ENCODE measurements at places on chromosomes 6 and 20. TPM values are rescaled to one million over a fixed set of nuclear protein-coding genes. Genes with fewer than 3 reads are reported as not detected.
A peak's percentile ranks its signal among the peaks of the same experiment; 100 is the strongest.

GRCh38 chr6:31114970-31115849, 610 bp downstream of the PSORS1C1 start:
- no peak for DNase-seq

Gene PPIL6
- 10.9 TPM for total RNA-seq

- DNase-seq, result no peak
Observed at GRCh38 chr6:73985891-73986290, 289.9 kb downstream of the CD109 start.

DNA sequence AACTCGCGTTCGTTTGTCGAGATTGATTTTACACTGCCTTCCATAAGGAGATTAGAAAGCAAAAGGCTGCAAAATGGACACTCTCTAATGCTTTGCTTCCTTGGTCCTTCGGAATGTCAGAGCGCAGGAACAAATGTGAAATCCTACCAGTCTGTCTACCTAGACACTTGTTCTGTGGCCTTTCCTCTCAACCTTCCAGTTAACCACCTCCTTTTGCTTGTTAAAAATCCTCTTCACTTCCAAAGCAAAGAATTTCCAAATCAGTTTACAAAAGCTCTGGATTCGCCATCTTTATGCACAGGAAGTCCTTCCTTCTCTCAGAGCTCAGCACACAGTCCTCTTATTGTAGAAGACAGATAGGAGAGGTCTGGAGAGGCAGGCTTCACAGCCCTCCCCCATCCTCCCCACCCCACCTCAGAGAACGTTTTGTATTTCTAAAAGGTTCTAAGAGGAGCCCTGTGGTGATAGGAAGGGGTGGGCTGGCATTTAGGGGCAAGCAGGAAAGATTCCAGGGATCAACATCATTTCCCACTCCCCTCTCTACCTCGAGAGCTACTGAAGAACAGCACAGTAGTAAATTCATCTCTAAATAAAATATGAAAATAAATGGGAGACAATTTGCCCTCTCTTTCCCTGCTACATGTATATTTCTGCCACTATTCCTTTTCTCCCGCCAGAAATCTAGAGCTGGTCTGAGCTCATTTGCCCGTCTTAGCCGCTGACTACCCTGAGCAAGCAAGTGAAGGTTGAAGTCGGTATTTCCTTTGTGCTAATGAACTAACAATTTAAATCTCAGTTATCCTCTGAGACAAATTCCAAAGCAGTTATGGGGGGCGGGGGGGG, 18.9 kb downstream of the TFAP2A start:
- no peak for DNase-seq

DNA sequence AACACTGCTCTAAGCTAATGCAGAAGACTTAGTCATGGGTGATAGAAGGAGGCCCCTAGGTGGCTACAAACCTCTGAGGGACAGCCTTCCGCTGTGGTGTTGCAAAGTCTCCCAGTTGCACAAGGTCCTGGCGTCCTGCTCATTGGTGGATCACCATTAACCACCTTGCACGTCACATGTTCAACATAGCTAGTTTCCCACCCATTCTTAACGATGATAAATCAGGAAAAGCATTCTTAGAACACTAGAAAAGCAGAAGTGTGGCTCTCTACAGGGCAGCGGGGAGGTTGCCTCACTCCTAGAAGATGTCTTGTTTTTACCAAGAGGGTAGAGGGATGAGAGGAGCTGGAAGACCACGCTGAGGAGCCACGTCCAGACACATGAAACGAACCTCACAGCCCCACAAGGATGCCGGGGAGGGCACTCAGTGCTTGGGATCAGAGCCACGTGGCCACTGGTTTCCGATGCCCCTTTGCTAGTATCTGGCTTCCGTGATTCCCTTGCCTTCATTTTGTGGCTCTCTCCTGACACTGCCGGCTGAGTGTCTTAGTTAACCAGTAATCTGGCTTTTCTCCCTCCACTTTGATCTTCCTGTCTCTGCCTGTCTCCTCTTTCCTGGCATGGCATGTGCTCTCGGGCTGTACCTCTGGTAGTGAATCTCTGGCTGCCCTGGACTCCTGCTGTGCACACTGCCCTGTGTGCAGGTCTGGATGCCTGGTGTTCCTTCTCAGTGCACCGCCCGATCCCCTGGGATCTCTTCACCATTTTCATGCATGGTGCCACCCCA, 91.4 kb upstream of the NEDD9 start:
- no peak for DNase-seq

Gene SEL1L2
- total RNA-seq, result not detected

GRCh38 chr6:81897793-81898192, 145.3 kb upstream of the TENT5A start:
- peak; percentile 38 for DNase-seq

DNA sequence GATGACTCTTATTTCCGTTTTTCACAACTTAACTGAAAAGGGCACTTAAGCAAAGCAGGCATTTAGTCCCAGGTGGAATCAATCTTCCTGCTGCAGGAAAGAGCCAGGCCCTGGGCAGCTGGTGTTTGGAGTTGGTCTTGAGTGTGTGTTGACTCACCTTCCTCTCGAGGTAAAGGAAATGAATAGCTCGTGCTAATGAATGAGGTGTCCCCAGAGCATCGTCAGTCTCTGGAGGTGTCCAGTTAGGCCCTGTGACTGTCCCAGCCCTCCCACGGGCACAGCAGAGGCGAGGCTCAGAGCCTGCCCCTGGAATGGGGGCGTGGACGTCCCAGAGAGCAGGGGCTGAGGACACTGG, 277.7 kb downstream of the NRN1 start:
- no peak for DNase-seq

- DNase-seq, result no peak
Observed at GRCh38 chr6:753486-753885, 60.5 kb upstream of the EXOC2 start.

DNA sequence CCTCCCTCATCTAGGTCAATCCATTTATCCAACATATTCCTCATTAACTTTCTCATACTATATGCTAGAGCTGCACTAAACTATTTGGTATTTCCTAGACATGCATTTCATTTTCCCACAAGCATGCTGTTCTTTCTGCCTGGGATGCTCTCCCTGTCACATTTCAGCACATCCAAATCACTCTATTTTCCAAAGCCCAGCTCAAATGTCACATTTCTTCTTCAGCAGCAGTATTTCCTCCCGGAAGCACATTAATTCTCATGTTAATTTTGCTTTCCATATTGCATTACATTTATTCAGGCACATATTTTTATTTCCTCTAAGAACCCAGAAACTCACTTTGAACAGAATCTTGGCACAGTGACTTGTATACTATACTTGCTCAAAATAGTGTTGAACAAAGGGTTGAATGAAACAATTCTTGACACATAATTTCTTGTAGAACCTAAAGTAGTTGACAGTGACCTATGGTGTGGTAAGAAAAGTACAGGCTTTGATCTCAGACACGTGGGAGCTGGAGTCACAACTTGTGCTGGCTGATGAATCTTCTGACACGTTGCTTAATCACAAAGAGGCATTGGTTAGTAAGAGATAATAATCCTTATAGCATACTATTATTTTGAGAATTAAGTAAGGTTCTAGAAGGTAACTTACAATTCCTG, 30.8 kb upstream of the CD2AP start:
- no peak for DNase-seq

Data from tongue (tissue), 3 donors.